ENCODE measurements at places on chromosomes 4 and X. TPM values are rescaled to one million over a fixed set of nuclear protein-coding genes. Genes with fewer than 3 reads are reported as not detected.

The ING2 gene
- total RNA-seq: 7.9 TPM

- DNase-seq: no peak
- H3K4me1 ChIP-seq: no peaks in the 10 kb centered on the region
- no peak overlapping the region for H3K27ac ChIP-seq
- H3K27me3 ChIP-seq: peaks cover 2% of the 10 kb centered on the region
Measured at GRCh38 chrX:118474586-118474985, 21.0 kb upstream of the DOCK11 start.

DNA sequence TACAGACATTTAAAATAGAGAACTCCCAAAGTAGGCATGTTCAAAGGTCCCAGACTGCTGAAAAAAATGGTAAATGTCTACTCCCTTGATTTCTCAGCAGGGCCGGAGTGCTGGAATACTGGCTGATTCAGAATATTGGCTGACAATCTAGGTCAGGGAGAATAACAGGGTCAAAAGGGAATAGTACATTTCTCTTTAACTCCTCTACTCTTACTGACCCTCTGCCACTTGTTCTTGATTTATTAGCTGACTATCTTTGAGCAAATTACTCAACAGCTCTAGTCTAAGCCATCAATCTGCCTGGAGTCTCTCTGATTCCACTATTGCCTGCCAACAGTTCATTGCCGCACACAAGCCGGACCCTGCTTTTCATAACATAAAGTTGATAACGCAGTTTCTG is 19.7 kb upstream of the NWD2 start:
- H3K36me3 ChIP-seq: no peaks in the 10 kb centered on the region
- no peaks in the 10 kb centered on the region for H3K4me1 ChIP-seq
- H3K4me3 ChIP-seq: no peak overlapping the region
- no peak overlapping the region for H3K27ac ChIP-seq

- H3K27ac ChIP-seq: no peak overlapping the region
- no peak for DNase-seq
- no peaks in the 10 kb centered on the region for H3K27me3 ChIP-seq
- H3K36me3 ChIP-seq: no peaks in the 10 kb centered on the region
- no peak overlapping the region for H3K4me3 ChIP-seq
- H3K4me1 ChIP-seq: no peaks in the 10 kb centered on the region
Measured at GRCh38 chr4:83440899-83441298, 14.7 kb downstream of the HELQ start.

GRCh38 chr4:109691411-109691920 is 11.8 kb downstream of the CASP6 start:
- no peak for DNase-seq
- H3K36me3 ChIP-seq: no peaks in the 10 kb centered on the region
- H3K4me1 ChIP-seq: no peaks in the 10 kb centered on the region

DNA sequence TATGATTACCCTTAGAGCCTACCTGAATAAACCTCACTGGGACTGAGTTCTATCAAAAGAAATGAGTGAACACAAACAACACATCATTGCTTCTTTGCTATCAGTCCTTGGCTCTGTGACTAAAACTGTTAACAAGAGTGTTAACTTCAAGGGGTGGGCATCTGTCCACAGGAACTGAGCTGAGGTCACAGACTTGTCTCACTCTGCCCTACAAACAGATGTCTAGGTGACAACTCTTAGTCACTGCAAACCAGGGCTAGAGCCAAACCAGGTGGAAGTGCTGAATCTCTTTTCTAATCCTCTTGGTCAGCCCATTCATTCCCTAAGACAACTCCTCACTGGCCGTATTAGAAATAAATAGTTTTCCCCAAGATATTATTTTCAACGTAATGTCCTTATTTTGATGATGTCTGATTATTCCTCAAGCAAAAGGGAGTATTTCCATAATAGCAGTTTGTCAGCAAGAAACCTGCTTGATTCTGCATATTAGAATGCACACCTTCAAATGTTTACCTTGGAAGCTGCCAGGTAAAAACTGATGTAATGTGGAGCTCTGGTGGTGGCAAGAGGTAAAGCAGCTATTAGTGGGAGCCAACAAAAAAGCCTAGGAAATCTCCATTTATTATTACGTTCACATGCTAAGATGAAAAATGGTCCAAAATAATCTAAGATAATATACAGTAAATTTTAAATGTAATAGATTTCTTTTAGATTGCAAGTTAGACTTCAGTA is 4.0 kb downstream of the COL25A1 start:
- no peak overlapping the region for H3K27ac ChIP-seq
- H3K27me3 ChIP-seq: no peaks in the 10 kb centered on the region

DNA sequence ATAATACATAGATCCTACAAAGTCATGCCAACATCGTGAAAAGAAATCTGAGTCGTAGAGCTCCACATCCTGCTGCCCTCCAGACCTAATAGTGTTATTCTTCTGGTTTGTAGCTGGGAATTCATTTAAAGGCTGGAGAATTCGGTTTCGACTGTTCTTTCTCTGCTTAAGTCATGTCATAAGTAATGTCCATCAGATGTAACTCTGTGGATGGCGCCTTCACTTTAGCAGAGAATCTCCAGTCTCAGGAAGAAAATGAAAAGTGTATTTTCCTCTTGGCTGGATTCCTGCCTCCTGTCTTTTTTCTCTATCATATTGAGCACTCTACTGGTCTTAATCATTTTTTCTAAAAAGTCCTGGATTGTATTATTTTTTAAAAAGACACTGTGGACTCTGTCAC is 117.0 kb downstream of the PALLD start:
- H3K36me3 ChIP-seq: no peaks in the 10 kb centered on the region
- H3K27ac ChIP-seq: no peak overlapping the region
- H3K27me3 ChIP-seq: no peaks in the 10 kb centered on the region
- no peak overlapping the region for H3K4me3 ChIP-seq
- no peaks in the 10 kb centered on the region for H3K4me1 ChIP-seq

DNA sequence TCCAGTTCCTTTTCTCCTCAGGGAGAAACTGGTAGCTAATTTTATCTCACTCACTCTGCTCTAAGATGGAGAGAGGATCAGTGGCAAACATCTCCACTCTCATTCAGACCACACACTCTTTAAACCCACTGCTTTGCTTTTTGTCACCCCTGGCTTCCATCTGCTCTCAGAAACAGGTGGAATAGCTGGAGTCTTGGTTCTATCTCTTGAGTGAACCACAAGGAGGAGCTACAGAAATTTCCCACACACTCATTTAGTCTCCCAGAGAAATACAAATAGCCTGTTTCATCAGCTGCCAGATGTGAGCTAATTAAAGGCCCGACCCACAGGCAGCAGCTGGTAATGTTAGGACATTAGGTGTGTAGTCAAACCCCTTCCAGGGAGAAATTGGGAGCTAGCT is 96.6 kb downstream of the STPG2 start:
- DNase-seq: no peak
- H3K27me3 ChIP-seq: no peaks in the 10 kb centered on the region
- no peaks in the 10 kb centered on the region for H3K36me3 ChIP-seq
- no peak overlapping the region for H3K27ac ChIP-seq
- no peak overlapping the region for H3K4me3 ChIP-seq

The FGG gene
- total RNA-seq: not detected

The CCDC158 gene
- total RNA-seq: 4.3 TPM
